ENCODE measurements at places on chromosomes 16 and 17.
A peak's percentile ranks its signal among the peaks of the same experiment; 100 is the strongest.

DNA sequence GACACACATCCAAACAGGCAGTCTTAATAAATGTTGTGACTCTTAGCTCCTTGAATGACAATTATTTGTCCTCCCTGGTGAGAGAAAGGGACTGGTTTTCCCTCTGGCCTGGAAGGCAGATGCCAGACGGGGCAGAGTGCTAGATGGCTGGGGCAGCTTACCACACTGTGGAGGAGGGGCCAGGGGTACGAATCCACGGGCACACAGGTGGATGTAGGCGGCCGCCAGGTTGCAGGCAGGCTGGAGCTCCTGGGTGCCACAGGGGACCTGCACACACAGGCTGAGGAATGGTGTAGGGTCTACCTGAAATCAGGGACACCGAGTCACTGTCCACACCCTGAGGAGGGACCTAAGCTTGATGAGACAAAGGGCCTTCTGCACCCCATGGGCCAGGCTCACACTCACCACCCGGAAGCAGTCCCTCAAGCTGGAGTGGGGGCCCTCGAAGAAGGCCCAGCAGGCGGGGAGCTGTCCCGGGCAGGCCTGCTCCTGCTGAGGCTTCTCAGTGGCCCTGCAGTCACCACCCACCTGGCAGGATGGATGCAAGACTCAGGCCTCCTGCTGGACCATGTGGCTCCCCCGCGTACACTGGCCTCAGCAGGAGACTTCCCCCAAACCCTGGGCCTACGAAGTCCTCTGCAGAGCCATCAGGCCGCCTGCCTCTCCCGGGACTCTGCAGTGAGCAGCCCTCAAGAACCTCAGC is 38.4 kb downstream of the RMI2 start:
- no peak for DNase-seq

GRCh38 chr17:15742051-15742795 is 10.1 kb downstream of the TBC1D26 start:
- DNase-seq, result no peak

DNA sequence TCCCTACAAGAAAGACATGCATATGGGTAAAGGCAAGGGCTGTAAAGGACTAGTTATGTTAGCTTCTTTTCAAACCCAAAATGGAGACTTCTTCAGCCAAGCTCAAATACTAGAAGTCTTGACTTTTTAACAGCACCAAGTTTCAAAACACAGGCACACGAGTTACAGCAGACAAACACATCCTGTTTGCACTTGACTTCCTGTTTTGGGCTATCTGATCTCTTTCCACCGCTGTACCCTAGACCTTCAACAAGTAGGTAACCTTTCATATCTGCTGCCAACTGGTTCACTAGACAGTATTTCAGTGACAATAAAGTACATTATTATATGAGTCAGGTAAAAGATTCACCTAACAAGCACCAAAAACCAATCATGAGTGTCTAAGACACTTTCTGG is 12.3 kb downstream of the RFFL start:
- no peak for DNase-seq

DNA sequence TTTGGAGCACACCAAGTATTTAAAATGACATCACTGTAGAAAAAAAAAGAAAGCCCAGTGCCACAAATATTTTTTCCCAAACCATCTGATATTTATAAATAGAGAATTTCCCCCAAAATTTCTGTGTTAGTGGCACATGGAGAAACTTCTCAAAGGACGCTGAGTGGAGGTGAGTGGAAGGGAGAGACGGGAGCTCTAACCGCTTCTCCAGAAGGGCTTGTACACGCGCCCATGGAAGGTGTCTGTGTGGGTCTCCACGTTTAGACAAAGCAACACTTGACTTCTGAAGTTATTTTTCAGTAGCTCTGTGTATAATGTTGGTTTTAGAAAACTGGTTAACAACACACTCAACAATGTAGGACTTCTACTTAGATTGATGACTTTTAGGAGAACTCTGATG is 1.0 kb downstream of the MYOCD start:
- DNase-seq, result no peak

GRCh38 chr17:74437702-74438101 is 5.8 kb downstream of the GPRC5C start:
- no peak for DNase-seq

DNA sequence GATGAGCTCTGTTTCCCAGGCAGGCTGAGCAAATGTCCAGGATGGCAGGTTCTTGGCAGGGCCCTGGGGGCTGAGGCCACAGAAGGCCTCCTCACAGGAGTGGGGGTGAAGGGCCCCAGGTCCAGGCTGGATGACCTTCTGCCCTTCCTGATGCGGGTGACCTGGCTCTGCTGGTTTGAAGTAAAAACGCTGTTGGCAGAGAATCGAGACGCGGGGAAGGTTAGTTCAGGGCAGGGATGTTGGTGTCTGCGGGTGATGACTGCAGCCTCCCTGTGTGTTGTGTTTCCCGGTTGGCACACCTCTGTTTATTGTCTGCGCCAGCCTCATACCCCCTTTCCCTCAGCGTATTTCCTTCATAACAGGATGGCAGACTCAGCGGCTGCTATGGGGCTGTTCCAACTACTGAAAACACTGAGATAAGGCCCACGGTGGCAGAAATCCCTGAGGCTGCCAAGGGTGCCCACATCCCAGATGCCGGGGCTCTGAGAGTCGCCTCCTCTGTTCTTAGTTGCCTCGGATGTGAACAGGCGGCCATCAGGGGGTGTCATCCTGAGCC is 104.6 kb downstream of the METRNL start:
- no peak for DNase-seq

GRCh38 chr17:49364119-49364518 is 2.1 kb upstream of the ZNF652 start:
- DNase-seq, result no peak

GRCh38 chr16:31131841-31132271 is 3.7 kb downstream of the PRSS8 start:
- DNase-seq, result no peak

DNA sequence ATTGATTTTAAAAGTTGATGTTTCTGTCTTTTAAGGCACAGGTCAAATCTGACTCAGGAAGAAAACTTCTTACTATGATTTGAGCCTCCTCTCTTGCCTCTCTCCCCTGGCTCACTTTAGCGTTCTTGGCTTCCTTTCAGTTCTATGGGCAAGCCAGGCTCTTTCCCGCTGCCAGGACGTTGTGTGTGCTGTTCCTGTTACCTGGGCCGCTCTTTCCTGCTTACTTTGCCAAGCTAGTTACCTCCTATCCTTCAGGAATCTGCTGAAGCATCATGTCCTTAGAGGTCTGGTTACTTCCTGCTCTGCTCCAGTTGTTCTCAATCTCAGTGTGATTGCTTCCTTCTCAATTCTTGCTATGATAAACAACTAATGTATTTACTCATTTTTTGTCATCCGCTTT is 1108.5 kb upstream of the EEF2KMT start:
- no peak for DNase-seq

DNA sequence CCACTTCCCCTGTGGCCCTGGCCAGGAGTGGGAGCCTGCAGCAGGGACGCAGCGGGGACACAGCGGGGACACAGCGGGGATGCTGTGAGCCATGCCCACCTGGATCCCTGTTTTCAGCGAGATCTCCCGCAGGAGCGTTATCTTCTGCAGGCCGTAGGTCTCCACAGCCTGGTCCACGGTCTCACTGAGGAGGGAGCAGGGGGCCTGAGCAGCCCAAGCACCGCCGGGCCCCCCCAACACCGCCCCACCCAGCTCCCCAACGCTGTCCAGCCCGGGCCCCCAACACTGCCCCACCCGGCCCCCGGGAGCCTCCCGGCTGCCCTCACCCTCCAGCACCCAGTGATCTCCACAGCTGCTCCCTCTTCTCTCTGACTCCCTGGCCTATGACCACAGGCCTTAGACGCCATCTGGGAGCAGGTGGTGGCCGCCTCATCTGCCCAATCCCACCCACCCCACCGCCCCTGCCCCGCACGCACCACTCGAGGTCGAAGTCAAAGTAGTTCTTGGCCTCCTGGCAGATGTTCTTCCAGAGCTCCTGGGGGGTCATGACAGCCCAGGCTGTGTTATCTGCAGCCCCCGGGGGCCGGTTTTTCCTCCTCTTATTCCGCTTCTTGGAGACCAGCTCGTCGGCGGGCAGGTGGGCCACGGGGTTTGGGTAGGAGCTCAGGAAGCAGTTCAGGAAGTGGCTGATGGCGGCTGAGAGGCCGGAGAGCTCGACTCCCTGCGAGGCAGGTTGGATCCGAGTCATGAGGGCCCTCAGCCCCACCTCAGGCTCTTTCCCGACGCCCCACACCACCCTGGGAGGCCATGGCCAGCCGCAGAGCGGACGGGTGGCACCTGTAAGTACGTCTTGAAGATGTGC is 17.0 kb downstream of the CLUH start:
- no peak for DNase-seq

- no peak for DNase-seq
Measured at GRCh38 chr17:73029021-73029420, 63.5 kb downstream of the SLC39A11 start.

- DNase-seq, result peak; percentile 49
Measured at GRCh38 chr16:67155295-67156142, 4.2 kb downstream of the TRADD start.

All from stimulated activated CD8-positive, alpha-beta memory T cell treated with anti-CD3 and anti-CD28 coated beads, Interleukin-4, amount 100 ng/mL, for 4 hours (primary cell).